ENCODE measurements at places on chromosomes 7 and 10.
A peak's percentile ranks its signal among the peaks of the same experiment; 100 is the strongest.

- DNase-seq, result no peak
Observed at GRCh38 chr10:69290993-69291392, 12.7 kb downstream of the HK1 start.

DNA sequence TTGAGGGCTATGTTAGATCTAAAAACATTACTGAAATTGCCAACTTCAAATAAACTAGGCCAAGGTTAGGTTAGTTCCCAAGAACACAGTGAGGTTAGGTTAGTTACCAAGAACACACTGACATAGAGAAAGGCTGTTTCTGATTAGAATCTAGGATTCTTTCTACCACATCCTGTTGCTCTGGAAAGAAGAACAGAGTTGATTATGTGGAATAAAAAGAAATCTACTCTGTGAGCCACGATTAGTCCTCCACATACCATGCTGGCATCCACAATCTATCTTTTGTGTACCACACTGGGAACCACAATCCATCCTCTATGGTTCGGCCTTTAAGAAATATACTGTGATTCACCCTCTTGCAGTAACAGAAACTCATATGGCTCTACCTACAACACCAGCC lies 91.4 kb downstream of the LRRTM3 start:
- no peak for DNase-seq

GRCh38 chr7:15399441-15399840 lies 162.4 kb downstream of the AGMO start:
- DNase-seq, result no peak

DNA sequence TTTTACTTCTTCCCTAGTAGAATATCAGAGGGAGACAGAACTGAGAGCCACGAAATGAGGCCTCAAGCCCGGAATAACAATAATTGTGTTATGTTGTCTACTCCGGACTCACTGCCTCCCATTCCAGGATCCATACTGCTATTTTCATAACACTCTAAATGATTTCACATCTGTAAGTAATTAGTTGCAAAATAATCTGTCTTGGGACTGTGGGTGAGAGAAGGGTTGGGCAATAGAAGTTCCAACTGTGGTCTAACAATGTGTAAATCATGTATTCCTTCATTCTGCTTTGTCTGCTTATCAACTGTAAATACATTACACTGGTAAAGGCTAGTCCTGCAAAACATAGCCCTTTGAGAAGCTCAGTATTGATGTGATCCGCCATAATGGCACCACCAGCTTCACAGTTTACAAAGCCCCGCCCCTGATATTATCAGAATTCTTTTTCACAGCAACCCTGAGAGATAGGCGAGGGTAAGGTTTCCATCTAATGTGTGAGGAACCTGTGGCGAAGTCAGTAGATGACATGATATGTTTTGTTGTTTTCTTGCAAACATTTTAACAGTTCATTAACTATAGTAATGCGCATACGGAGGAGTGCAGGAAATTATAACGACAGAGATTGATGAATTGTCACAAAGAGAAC lies 265.7 kb upstream of the BMPER start:
- no peak for DNase-seq

GRCh38 chr7:147646568-147646967 lies 944.0 kb upstream of the C7orf33 start:
- DNase-seq, result no peak

- DNase-seq, result no peak
Observed at GRCh38 chr7:38704751-38705150, 73.6 kb upstream of the AMPH start.

DNA sequence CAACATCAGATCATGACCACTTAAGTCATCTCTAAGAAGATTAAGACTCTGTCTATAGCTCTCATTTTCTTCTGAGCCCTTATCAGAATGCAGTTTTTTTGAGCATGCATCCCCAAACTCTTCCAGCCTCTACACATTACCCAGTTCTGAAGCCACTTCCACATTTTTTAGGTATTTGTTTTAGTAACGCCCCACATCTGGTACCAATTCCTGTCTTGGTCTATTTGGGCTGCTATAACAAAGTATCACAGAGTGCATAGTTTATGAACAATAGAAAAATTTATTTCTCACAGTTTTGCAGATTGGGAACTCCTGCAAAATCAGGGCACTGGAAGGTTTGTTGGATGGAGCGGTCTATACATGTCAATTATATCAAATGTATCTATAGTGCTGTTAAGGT lies 107.7 kb upstream of the KCND2 start:
- no peak for DNase-seq

DNA sequence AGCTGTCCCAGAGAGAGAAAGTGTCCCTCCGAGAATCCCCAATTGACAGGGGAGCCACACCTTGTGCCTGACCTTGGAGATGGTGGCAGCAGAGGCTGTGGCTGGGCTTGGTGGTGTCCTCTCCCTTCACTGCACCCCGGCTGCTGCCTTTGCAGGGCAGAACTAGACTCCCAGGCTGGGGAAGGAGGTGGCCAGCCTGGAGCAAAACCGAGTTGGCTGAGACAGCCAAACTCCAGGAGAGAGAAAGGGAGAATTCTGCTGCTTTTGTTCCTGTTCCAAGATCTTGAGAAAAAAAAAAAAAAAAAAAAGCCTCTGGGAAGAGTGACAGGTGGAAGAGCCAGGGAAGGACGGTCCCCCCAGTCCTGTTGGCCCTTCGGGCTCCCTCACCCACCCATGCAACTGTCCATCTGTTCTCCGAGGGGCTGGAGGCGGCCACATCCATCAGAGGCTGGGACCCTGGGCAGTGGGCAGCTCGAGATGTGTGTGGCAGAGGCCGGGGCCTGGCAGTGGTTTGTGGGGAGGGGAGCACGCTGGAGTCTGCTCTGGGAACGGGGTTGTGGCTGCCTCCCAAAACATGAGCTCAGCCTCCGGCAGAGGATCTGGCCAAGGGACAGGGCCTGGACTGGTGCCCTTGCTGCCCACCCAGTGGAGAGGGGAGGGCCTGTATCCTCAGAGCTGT lies 35.5 kb downstream of the CLIP2 start:
- no peak for DNase-seq

- DNase-seq, result no peak
Observed at GRCh38 chr7:41693150-41693997, 9.5 kb downstream of the INHBA start.

- DNase-seq, result no peak
Observed at GRCh38 chr7:30764030-30764975, 6.9 kb upstream of the MINDY4 start.

DNA sequence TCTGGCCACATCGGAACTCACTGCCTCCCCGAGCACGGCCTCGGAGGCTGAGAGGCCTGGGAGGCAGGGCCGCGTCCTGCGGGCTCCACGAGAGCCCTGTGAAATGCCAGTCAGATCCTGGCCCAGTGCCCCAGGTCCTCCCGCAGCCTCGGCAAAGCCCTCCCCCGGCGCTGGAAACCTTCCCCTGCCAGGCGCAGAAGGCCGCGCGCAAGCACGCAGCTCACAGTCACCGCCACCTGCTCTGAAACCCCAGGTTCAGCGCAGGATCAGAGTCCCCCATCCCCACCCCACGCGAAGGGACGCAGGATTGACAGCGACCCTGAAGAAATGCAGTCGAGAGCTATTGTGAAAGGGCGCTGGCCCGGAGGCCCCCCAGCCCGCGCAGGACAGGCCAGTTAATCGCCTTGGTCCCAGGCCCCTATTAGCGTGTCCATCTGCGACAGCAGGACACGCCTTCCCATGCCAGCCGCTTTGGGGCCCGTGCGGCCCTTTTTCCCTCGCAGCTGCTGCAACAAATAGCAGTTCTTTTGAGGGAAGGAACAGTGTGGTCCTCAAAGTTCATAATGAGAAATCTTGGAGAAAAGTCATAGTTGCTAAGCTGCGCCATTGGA lies 13.5 kb upstream of the EGFR start:
- no peak for DNase-seq

GRCh38 chr10:47350671-47351640 lies 2.8 kb downstream of the RBP3 start:
- DNase-seq, result no peak

- no peak for DNase-seq
Observed at GRCh38 chr7:23604296-23604640, 7.1 kb downstream of the CCDC126 start.

GRCh38 chr10:88117869-88118632 lies 254.6 kb downstream of the PTEN start:
- DNase-seq, result peak; percentile 14

DNA sequence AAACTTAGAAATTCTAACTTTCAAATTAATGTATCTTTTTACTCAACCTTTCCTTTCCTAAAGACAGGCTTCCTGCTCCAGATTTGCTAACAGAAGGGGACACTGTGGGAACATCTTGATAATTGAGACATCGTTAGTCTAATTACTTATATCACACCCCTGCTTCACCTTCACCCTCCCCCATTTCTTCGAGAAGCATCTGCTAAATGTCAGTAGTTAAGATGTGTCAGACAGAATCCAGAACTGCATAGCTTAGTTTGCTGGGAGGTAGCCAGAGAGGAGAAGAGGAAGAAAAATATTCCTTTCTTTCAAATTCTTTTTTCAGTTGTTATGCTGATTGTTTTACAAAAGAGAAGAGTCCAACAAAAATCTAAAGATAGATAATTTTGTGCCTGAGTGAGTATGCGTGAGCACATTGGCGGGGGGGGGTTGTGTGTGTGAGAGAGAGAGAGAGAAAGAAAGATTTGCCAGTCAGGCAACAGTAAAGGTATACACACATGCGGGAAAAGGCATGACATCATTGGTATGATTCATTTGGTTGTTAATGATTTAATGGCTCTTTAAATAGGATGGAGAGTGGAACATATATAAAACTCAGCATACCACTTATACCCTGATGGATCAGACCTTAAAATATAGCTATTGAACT lies 192.4 kb downstream of the PTN start:
- no peak for DNase-seq

GRCh38 chr10:131233611-131234258 lies 77.8 kb downstream of the TCERG1L start:
- no peak for DNase-seq

DNA sequence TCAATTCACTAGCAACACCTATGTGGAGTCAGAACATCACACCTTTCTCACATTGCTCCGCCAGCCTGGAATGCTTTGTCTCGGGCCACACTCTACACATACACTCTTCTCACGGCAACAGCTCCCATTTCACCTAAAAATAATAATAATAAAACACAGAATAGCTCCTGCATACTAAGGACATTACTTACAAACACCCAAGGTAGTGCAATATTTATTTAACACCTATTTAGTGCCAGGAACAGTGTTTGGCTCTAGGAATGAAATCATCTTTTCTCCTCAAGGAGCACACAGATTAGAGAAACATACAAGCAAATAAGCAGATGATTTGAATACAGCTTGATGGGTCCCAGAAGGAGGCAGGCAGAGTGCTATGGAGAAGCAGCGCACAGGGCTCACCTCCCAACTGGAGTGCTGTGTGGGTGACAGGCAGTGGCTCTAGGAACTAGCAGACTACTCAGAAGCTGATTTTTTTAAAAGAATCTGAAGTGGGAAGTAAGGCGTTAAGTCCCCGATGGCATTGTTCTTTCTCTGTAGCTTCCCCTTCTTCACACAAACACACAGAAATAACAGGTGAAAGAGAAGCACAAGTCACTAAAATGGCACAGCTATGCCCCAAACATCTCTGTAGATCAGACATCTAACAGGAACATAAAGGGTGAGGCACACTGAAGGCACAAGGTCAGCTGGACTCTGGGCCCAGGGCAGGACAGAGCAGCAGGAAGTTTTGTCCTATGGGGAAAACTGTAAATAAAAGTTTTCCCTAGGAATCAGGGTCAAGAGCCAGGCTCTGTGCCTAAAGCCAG lies 16.7 kb downstream of the USP6NL start:
- DNase-seq, result no peak

GRCh38 chr7:158472596-158472995 lies 115.0 kb downstream of the PTPRN2 start:
- DNase-seq, result no peak

- no peak for DNase-seq
Observed at GRCh38 chr7:157471259-157472125, 134.7 kb downstream of the DNAJB6 start.

- no peak for DNase-seq
Observed at GRCh38 chr10:69874449-69874848, 72.7 kb downstream of the COL13A1 start.

GRCh38 chr7:151623766-151624165 lies 104.1 kb upstream of the RHEB start:
- no peak for DNase-seq

GRCh38 chr7:121545418-121545817 lies 149.3 kb upstream of the FAM3C start:
- no peak for DNase-seq

- no peak for DNase-seq
Observed at GRCh38 chr10:132559538-132559937, 22.0 kb downstream of the INPP5A start.

- no peak for DNase-seq
Observed at GRCh38 chr7:78345293-78345911, 546.8 kb downstream of the PHTF2 start.

- DNase-seq, result no peak
Observed at GRCh38 chr7:4202954-4203353, 479.1 kb upstream of the FOXK1 start.

DNA sequence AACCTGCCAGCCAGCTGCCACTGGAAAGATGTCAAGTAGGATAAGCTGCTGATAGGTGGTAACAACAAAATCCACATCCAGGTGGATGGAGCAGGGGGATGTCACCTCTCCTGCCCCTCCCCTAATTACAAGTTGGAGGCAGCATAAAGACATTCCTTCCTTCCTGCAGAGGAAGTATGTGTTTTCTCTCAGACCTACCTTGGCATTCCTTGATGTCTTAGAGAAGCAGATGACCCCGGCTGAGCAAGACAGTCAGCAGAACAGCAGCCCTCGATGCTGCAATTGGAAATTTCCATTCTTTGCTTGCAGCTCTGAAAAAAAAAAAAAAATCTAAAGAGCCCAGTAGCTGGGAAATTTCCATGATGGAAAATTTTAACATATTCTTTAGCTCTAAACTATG lies 137.5 kb upstream of the MKLN1 start:
- no peak for DNase-seq

DNA sequence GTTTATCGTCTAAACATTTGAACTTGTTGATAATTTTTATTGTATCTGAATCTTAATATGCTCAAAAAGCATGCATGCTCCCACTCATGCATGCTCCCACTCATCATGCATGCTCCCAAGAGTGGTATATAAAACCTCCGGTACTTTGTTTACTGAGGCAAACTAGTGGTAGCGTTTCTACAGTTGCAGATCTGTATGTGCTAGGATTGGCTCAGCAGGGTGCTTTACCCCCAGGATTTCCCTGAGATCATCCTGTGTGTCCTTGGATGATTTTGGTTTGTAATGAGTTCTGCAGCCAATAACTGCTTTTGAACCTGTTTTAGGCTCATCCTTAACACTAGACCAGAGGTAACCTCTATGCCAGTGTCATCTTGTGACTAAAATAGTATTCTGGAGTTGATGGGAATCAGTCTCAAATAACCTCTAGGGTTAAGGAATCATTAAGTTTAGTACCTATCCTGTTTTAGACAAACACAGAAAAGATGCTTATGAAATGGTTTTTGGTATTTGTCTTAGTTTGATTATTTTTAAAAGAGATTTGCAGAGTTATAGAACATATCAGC lies 40.4 kb downstream of the PHTF2 start:
- DNase-seq, result no peak

DNA sequence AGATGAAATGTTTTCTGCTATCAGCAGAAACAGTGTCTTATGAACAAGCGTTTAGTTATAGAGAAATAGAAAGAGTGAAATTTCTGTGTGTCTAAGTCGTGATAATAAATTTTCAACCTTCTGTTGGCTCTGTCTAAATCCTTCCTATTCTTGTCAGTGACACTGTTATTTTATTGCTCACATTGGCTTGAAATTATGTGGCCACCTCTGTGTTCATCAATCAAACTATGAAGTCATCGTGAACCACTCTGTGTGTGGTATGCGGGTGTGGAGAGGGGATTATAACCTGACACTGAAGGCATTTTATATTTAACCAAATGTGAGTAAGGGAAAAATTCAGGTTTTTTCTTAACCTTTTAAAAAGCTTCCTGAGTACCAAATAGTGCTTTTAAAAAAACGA lies 12.3 kb downstream of the AOAH start:
- no peak for DNase-seq

Measured in stimulated activated naive CD4-positive, alpha-beta T cell treated with Interleukin-2 at 50 U/mL for 16 hours (primary cell).